Activated CD8-positive, alpha-beta memory T cell treated with anti-CD3 and anti-CD28 coated beads for 1 hour (primary cell): ENCODE measurements at places on chromosomes 16 and 17.

DNA sequence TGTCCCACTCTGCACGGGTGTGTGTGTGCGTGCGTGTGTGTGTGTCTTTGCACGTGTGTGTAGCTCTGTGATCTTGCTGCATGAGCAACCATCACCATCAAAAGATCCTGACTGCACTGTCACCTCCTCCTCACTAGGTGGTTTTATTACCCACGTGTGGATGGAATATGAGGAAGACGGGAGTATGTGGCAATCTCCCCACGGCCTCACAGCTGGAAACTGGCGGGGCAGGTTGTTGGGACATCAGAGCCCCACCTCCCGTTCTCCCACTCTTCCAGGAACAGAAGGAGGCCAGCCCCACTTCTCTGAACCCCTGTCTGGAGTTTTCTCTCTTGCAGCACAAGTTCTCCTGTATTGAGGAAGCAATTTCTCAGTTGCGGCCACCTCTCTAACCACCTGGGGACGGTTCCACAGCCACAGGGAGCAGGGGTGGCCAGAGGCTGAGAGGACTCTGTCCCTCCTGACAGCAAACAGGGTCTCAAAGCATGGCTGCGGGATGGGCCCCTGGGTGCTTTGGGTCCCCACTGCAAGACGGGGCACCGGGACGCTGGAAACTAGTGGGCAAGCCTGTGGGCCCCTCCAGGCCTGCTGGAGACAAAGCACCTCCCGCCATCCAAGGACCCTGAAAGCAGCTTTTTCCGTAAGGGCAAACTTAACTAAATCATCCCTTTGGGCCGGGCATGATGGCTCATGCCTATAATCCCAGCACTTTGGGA is 27.9 kb upstream of the ATP2C2 start:
- no peak for DNase-seq

- no peak for DNase-seq
Measured at GRCh38 chr17:48465884-48466283, 35.9 kb upstream of the SKAP1 start.

GRCh38 chr17:74211912-74212208 is 1.5 kb upstream of the TTYH2 start:
- DNase-seq = no peak

- no peak for DNase-seq
Measured at GRCh38 chr16:14485121-14485551, 144.9 kb downstream of the PARN start.

DNA sequence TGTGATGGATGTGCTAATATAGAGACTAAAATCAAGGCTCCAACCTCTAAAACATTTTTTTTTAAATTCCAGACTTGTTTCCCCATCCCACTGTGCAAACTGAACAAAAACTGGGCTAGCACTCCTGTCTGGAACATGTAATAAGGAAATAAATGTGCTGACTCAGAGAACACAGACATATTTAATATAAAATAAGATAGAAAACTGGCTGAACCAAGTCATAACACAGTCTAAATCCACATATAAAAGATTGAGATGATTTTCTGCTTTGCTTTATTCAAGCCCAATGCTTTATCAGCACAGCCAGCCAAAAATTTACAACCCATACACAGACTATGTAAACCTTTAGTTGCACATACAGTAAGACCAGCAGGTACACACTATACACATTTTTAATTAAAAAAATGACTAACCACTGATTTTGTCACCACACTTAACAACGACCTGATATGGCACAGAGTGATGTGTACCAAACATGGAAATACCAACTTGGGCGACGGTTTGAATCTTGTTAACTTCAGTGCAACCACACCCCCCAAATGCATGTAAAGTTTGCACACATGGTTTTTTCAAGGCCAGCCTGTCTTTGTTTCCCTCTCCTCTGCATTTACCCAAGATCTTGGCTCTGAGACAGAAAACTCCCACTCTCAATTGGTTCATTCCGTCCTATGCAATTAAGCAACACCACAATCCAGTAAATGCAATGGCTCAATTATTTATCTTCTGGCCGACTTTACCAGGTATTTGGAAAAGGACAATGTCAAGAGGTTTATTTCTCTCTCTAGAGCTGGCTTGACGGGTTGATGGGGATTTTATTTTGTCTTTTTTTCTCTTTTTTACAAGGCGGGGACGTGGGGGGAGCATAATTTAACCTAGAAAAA is 1.2 kb downstream of the STAT3 start:
- no peak for DNase-seq

DNA sequence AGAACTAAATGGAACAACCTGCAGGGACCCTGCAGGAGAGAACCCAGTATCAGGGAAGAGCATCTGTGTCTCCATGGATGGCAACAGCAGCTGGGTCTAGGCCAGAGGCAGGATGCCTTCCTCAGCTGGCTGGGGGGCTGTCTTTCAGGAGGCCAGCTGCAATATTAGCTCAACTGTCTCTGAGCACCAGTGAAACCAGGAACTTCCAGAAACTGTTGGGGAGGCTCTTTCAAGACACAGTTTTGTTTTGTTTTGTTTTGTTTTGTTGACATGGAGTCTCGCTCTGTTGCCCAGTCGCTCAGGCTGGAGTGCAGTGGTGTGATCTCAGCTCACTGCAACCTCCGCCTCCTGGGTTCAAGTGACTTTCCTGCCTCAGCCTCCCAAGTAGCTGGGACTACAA is 7.6 kb downstream of the GPR142 start:
- no peak for DNase-seq

- DNase-seq = no peak
Measured at GRCh38 chr16:20905576-20905975, 5.0 kb downstream of the LYRM1 start.

DNA sequence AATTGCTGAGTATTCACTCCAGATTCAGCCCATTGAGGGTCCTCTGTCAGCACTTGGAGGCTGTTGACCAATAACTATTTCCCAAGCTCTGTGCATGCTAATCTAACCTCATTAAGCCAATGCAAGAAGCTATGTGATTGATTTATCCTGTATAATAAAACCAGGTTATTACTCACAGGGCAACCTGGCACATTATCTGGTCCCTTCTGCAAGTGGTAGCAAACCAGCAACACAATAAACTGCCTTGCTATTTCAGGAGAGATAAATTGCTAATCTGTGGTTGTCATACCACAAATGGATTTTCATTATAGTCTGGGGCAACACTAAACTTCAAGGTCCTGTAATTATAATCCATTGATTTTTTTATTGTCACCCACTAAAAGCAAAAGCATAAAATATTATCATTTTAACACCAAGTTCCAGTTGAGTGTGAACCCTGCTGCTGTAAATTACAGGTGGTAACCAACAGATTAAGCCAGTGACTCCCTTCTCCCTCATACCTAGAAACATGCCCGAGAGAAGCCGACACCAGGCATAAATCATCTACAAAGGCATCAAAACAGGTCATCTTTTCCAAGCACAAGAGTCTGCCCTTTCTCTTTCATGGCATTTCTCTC is 51.1 kb upstream of the SOX9 start:
- DNase-seq = no peak

DNA sequence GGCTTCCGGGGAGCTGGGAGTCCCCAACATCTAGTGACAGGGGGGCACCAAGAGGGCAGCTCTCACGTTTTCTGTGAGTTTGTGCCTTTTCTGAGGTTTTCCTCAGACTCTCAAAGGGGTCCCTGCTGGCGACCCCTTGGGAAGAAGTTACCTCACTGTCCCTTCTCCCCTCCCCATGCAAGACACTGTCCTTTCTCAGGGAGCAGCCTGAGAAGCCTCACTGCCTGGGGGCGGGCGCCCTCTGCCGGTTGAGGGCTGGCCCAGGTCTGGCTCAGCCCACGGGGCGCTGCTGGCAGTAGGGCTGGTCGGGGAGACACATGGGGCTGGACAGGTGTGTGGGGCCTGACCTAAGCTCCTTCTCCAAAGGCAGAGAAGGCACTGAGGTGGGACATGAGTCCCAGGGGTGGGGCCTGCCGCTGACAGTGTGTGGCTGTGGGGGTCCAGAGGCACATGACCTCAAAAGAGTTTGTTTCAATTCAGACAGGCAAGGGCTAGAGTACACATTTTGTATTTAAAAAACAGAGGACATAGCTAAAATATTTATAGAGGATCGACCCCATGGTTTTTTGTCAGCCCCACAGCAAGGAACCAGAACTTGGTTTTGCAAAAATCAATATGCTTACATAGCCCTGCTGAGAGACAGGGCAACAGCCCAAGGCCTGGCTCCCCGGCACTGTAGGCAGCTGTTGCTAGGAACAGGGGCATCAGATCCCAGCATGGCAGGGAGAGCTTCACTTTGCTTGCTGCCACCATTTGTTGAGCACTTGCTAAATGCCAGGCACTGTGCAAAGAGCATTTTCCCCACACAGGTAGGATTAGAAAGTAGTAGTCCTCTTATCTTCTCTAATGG is 18.5 kb upstream of the ALDH3A1 start:
- DNase-seq = peak; percentile 69

GRCh38 chr16:28875134-28876018 is 2.9 kb upstream of the ATP2A1 start:
- no peak for DNase-seq

GRCh38 chr17:14321476-14321949 is 20.6 kb downstream of the HS3ST3B1 start:
- no peak for DNase-seq

GRCh38 chr17:65470783-65471182 is 90.7 kb downstream of the AXIN2 start:
- DNase-seq = no peak

DNA sequence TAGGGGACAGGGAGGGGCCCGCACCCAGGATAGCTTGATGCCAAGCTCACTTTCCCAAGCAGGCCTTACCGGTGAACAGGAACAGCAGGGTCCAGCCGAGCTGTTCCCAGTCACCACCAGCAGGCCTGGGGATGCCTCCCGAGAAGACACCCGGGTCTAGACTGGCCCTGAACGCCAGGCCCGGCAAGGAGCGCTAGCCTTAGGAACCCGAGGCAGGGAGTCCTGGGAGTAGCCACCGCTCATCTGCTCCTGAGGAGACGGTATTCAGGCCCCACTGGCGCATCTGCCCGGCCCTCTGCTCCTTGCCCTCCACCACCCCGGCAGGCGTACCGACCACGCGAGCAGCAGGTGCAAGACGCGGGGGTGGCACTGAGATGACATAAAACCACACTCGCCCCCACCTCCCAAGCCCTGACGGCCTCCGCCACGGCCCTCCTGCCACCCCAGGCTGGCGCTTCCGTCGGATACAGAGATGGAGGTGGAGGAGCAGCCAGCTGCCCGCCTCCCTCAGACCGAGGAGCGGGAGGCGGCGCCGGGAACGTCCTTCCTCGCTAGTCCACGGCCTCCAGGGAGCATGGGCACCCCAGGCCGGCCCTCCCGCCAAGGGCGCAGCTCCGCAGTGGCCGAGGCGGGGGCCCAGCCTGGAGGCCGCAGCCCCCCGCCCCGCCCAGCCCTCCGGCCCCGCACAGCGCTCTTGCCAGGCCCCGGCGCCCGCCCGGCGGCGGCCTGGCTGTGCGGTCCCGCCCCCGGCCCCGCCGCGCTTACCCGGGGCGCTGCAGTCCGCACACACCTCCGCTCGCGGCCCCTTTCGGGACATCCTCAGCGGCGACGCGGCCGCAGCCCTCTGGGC is 661 bp downstream of the GIT1 start:
- DNase-seq = no peak

DNA sequence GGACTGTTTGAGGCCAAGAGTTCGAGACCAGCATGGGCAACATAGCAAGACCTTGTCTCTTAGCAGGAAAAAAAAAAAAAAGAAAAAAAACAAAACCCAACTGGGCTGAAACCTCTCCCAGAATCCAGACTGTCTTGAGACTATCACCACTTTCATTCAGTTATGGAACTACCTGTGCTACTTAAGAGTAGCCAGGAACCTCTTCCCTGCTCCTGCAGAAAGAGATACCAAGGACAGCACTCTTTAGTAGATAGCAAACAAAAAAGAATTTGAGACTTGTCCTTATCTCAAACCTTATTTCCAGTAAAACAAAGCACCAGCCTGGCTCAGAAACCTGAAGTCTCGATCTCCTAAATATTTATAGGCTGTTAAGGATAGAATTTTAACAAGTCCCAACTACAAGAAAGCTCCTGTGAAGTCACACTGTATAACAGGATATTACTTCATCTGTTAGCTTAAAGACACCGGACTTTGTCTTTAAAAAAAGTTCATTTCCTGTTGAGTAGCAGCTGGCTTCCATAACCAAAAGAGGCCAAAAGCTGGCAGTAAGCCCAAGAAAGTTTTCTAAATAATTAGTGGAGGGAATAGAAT is 5.1 kb downstream of the CDR2 start:
- DNase-seq = no peak

DNA sequence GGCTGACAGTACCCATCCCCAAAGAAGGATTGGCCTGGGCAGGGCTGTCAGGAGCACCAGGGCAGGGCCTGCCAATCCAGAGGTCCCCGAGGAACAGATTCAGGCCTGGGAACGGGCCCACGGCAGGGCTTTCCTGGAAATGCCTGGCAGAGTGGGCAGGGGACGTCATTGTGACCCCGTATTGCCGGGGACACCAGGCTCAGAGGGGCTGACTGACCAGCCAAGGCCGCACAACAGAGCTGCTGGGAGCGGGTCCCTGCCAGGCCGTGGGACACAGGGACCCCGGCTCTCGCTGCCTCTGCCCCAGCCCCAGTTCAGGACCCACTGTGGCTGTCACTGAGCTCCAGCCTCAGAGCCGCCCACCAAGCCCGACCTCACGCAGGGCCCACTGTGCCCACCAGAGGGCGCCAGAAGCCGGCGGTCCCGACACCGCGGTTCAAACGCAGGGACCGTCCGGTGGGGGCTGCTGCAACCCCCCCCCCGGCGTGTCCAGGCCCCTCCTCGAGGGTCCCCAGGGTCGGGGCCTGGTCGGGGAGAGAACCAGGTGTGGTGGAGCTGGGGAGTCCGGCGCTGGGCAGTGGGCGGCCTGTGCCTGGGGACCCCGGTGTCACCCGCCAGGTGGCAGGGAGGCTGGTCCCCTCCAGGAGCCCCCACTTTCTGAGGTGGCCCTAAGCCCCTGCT is 15.2 kb upstream of the SSTR5 start:
- DNase-seq = peak; percentile 69

DNA sequence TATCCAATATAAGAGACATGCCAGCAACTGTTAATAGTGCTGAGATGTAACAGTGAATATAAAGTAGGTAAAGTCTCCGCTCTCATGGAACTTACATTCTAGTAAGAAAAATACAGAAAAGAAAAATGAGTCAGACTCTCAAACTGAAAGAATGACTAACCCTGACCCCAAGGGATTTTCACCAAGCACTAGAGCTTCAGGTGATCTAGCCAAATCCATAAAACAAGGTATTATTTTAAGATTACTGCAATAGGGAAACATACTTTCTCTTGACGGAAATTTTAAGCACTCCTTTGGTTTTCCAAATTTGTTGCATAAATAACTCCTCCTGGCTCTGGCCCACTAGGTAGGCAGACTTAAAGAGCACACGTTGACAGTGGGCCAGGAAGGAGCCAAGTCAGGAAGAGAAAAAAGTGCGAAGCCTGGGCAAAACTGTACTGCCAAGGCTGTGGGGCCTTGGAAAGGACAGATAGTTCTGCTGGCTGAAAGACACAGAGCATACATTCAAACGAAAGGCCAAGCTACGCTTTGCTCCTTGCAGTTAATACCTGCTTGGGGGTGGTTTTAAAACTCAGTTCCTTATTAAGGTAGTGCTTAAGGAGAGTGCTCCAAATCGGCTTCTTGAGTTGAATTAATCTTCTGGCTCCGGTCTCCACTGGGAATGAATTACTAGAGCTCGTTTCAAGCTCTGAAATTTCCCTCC is 1.4 kb downstream of the GOT2 start:
- DNase-seq = no peak

- no peak for DNase-seq
Measured at GRCh38 chr17:55748841-55749240, 2.0 kb upstream of the PCTP start.

- no peak for DNase-seq
Measured at GRCh38 chr17:17021194-17021863, 20.9 kb upstream of the MPRIP start.

- no peak for DNase-seq
Measured at GRCh38 chr17:33560165-33560564, 267.1 kb upstream of the ASIC2 start.
